ENCODE measurements at places on chromosomes 7 and 10.

DNA sequence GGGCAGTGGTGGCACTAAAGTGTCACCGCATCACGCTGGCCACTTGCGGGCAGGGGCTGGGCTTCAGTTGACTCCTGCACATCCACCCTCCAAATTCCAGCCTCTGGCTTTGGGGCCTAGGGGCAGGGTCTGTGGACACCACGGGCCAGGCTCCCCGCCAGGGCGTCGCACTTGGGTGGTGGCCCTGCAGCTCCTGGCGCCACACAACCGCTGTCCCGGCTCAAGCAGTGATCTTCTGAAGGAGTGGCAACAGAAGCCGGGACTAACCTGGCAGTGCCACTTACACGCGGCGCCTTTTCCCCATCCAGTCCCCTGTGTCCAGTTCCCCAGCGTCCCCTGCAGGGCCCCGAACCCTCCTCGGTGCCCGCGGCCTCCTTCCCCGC lies 134.3 kb upstream of the ZNF92 start:
- no peak for DNase-seq

DNA sequence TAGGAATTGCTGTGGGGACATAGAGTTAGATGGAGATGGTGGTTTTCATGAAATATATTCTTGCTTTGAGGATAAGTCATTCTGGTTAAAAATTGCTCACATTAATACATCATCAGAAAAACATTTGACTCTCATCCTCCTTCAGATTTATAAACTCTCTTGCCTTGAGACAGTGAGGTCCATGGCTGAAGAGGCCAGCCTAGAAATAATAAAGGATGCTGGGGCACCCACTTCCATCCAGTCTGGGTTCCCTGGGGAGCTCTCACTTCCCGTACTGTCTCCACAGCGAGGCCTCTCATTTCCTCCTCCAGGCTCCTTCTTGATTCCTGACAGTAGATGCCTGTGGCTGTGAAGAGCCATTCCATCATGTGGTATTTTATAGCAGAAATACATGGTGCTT lies 73.3 kb upstream of the PRKG1 start:
- no peak for DNase-seq

DNA sequence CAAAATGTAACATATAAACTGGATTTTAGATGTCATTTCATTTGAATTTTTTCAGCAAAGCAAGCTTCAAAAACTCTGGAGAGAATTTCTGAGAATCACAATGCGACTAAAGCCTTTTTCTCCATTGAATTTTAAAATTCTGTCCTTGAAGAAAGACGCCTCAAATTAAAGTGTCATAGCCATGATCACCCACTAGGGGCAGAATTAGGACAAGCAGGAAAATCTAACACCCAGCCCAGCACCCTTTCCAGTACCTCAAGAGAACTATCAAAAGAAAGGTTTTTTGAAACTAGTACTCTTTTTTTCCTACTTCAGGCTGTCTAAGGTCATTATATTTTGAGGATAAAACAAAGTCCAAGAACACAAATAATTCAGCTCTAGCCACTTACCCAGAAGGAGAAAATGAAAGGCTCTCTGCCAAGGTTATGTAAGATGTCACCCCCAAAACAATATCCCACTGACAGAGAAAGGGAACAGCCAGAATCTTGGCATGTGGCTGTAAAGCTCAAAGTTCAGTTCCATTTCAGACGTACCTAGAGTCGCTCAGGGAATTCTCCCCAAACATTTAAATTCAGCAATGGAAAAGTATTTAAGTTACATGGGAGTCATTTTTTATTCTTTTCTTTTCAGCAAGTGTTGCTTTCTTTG lies 299.4 kb downstream of the SNX13 start:
- no peak for DNase-seq

DNA sequence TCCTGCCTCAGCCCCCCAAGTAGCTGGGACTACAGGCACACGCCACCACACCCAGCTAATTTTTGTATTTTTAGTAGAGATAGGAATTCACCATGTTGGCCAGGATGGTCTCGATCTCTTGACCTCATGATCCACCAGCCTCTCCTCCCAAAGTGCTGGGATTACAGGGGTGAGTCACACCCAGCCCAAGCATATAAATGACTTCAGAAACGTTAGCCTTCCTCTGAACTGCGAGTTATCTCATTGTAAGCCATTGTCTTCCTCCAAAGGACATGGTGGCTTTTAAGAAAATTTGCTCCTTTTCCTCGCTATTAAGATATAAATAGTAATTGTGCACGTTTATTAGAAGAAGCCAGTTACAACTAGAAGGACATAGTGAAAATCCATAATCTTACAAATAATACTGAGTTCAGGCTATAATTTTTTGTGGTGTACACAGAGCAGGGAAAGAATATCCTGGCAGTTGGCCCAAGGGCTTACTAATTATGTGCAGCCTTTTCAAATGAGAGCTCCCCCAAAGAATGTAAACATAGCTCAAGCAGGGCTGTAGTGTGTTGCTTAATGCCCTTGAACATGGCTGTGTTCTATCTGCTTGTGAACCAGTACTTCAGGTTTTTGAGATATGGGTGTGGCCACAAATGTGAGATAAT lies 495.8 kb downstream of the PARD3 start:
- peak; percentile 98 for DNase-seq

DNA sequence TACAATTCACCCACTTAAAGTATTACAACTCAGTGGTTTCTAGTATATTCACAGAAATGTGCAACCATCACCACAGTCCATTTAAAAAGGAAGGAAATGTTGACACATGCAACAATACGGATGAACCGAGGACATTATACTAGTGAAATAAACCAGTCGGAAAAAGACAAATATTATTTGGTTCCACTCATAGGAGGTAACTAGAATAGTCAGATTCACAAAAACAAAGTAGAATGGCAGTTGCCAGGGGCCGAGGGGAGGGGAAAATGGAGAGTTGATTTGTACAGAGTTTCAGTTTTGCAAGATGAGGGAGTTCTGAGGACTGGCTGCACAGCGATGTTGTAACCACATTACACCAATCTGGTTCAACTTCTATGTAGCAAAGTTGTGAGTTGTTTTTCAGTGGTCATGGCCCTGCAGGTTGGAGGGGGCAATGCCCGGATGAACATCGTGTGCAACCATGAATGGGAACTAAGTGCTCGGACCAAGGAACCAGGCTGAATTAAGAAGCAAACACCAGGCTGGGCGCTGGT lies 17.6 kb upstream of the TNPO3 start:
- DNase-seq: no peak

GRCh38 chr7:44434201-44434600 lies 56.3 kb downstream of the NUDCD3 start:
- DNase-seq: no peak

- peak; percentile 53 for DNase-seq
Observed at GRCh38 chr10:97861097-97861750, 11.6 kb downstream of the GOLGA7B start.

DNA sequence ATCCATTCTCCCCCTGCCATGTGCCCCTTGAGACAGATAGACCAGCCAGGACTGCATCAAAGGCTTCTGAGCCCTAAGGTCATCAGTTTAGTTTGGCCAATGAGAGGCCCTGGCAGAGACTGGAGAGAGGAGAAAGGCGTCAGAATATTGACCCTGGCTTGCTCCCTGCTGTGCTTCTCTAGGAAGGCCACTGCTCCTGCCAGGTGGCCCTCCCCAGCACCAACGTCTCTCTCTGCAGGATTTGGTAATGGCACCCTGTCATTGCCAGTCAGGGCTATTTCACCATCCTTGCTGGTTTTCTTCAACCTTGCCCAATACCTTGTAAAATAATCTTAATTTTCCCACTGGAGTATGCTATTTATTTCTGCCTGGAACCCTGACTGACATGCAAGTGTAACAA lies 38.8 kb upstream of the ZRANB1 start:
- DNase-seq: no peak

DNA sequence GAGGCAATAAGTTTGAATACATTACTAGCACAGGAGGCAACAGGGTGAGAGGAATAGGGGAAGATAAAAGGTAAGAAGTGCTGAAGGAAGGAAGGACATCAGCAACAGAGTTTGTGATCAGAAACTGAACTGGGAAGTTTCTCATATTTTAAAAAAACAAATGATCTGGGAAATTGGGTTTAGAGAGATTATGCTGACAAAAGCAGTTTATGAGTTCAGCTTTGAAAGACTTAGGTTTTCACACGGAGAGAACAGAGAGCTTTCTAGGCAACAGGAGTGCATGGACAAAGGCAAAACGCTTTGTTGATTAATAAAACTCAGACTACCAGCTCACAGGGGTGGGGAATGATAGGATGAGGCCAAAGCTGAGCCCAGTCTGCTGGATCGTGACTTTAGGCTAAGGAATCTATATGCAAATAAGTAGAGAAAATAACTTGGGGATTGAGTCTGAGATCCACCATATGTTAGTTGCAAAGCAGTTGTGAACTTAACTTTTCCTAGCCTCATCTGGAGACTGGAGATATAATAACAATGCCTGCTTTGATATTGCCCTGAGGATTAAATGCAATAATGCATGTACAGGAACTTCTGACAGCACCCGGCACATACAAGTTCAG lies 4.2 kb downstream of the OSBPL3 start:
- no peak for DNase-seq

GRCh38 chr10:122208571-122209430 lies 62.3 kb upstream of the BTBD16 start:
- no peak for DNase-seq

- no peak for DNase-seq
Observed at GRCh38 chr7:117185124-117185523, 137.7 kb downstream of the WNT2 start.

GRCh38 chr10:76297780-76298281 lies 866.4 kb downstream of the LRMDA start:
- DNase-seq: no peak

- DNase-seq: no peak
Observed at GRCh38 chr10:119466655-119467054, 75.9 kb downstream of the RGS10 start.

GRCh38 chr10:90930971-90931871 lies 10.3 kb upstream of the ANKRD1 start:
- DNase-seq: peak; percentile 91

- peak; percentile 47 for DNase-seq
Observed at GRCh38 chr10:131786756-131787605, 113.8 kb upstream of the PPP2R2D start.

DNA sequence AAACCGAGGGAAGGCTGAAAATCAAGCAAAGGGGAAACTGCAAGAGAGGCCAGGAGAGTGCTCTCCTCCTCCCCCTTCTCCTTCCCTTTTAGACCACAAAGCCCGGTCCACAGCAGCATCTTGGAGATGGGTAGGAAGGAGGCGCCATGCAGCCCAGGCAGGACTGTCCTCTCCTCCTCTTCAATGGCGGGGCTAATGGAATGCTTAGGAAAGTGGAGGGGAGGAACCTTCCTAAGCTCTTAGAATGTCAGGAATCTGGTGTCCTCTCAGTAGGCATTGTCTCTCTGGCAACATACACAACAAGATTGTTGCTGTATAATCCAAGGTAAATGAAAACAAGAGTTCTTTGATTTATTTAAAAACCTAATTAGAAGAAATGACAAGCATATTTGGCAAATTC lies 185.1 kb downstream of the DGKI start:
- DNase-seq: no peak

GRCh38 chr10:110160081-110160480 lies 47.3 kb upstream of the MXI1 start:
- no peak for DNase-seq

DNA sequence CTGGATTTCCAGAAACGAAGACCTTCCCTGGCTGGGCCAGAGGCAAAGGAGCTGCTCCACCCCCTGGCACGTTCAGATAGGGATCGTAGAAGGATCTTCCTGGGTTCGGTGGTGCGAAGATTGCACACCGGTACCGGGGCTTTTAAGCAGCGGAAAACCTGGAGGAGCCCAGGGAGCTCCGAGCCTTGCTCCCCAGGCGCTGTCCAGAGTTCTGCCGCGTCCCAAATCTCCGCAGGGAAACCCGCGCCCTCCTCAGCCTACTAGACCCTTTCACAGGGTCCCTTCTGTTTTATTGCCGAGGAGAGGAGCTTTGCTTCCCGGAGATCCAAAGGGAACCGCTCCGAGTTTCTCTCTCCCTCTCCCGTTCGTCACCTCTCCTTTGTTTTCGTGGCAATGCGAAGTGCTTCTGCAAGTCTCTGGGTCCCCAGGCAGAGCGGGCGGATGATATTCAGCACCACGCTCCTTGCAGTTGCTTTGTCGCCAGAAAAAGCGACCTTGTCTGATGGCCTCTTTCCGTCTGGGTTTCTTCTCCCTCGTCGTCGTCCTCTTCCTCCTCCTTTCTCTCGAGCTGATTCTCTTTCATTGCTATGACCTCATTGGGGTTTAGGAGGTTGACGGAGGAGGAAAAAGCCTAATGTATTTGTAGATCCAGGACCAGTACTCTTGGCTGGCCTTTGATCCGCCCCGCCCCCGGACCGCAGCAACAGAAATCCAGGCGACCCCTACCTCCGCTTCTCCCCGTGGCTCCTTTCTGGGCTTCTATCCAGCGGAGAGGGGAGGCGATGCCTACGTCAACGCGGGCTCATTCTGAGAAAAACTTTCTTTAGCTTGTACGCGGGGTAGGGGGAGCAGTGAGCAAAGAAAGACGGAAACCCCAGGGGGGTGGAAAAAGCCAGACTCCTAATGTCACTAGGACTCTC lies at the start of gene TMEM196:
Gene TMEM196, minus strand, starts transcription at position 777 of the 920 bp plus-strand sequence. CDS start 921 bp downstream, outside the sequence.
- peak; percentile 18 for DNase-seq

GRCh38 chr7:39832519-39833085 lies 117.5 kb upstream of the CDK13 start:
- DNase-seq: no peak

- no peak for DNase-seq
Observed at GRCh38 chr7:75579899-75580298, 87.8 kb downstream of the SPDYE5 start.

DNA sequence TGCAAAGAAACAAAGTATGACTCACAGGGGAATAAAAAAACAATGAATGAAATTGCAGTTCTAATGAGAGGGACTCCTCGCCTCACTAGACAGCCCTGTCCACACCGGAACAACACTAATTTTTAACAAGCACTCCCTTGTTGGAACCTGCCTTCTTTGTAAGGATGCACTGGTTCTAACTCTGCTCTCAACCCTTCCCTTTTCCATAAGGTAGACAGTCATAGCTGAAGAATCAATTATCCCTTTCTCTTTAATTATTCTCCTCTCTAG lies 65.1 kb downstream of the TSPAN12 start:
- no peak for DNase-seq

DNA sequence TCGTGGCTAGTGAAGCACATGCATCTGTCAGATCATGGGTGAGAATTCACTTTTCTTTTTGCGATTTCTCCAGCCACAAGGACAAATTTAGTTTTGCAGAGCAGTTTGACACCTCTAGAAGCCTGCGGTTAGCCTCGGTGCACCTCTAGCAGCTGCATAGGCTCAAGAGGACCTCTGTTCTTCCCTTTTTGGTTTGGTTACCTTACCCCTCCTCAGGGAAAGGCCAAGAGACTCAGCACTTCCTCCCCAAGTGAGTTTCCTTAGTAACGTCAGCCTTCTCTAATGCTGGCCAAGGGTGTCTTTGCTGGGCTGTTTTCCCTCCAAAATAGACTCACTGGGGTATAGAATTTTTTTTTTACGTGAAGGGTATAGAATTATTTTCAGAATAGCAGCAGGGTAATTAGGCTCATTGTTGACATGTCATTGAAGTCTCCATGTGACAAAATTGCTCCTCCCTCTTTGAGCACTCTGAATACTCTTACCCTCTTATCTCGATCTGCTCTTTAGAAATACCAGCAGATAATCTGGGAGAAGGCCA lies 97.8 kb downstream of the AUTS2 start:
- no peak for DNase-seq

- peak; percentile 85 for DNase-seq
Observed at GRCh38 chr7:37201003-37201875, 247.4 kb downstream of the ELMO1 start.

All from iris pigment epithelial cell (primary cell).